Suppressor macrophage treated with lipopolysaccharide for 1 hour (primary cell): ENCODE measurements at places on chromosomes 12 and 14.

DNA sequence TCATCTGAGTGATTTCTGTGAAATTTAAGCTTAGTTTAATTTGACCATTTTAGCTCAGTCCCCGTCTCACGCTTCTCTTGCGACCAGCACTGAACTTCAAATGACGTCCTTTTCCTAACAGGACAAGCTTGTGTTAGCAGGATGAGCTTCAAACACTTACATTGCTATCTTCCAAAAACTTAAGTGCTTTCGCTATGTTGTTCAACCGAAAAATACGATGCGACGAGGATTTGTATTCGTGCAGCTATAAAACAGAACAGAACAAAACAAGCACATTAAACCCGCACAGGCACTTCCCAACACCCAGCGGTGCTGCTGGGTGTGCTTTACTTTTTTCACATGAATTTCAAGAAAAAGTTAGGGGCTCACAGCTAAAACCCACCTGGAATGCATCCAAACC is 64.2 kb upstream of the DICER1 start:
- no peak for DNase-seq

DNA sequence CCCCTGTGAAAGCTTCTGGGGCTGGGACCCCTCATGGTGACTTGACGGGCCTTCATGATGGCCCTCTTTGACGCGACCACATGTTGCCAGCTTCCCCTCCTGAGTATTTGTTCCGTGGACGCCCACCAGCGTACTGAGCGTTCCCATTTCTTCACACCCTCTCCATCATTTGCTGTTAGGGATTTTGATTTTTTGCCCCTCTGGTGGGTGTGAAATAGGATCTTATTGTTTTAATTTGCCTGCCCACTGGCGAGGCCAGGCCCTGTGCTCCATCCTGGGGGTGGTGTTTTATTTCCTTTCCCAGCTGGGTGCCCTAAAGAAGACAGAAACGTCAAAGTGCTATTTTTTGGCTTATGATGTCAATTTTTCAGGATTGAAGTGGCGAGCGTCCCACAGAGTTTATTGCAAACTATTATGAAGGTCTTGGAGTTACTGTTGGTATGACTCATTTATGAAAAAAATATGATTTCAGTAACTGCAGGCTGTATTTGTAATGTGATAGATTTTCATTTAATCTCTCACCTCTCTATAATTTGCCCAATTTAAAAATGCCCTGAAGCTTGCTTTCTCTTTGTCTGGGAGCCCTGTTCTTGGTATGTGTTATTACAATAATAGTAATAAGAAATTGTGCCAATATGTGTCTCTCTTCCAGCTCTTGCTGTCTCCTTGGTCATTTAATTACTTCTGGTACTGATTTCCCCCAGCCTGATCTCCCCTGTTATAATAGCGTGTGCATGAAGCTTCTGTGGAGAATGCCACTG is 99.6 kb downstream of the SLC25A47 start:
- no peak for DNase-seq

DNA sequence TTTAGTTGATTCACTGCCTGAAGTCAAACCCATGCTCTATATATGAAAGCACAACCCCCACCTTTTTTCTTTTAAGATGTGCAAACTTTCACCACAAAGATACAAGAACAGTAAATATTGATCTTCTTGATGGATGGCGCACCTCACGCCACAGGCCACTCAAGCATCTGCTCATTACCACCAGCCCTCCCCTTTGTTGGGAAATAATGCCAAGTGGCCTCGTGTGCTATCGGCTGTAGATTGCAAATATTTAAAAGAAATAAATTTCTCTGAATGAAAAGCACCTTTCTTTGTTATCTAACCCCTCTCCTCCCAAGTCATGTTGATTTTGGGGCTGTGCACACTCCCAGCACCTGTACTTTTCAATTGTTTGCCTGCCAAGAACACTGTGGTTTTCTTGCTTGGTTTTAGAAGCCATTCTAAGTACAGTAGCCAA is 122.7 kb downstream of the C12orf42 start:
- DNase-seq = no peak

DNA sequence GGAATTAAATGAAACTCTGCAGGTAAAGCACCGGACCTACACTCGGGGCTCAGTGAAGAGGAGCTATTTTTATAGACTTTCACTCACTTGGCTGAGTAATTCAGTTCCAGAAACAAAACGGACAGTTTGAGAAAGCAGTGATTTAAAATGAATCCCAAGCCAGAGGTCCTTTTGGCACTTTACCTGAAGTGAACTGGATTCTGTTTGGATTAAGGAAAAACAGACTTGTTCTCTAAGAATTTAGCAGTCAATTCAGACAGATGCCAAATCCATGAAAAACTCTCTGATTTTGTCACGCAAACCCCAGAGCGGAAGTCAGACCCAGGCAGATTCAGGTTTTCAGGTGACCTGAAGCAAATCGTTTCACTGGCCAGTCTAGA is 4.9 kb upstream of the VASH1 start:
- no peak for DNase-seq

GRCh38 chr12:120041386-120042231 is 52.6 kb downstream of the BICDL1 start:
- DNase-seq = no peak

DNA sequence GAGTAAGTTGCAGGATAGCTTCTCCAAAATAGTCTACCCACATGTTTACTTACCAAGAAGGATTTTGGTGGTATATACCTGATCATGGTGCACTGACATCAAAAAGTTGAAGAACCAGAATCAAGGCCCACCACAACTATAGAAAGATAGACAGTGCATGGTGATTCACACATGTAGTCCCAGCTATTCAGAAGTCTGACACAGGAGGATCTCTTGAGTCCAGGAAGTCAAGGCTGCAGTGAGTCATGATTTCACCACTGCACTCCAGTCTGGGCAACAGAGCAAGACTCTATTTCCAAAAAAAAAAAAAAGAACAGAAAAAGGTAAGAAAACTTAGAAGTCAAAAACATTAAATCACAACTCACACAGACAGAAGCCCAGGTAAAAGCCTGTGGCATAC is 422.2 kb upstream of the FOXG1 start:
- no peak for DNase-seq

- no peak for DNase-seq
Observed at GRCh38 chr14:94498215-94498614, 11.1 kb downstream of the SERPINA12 start.

DNA sequence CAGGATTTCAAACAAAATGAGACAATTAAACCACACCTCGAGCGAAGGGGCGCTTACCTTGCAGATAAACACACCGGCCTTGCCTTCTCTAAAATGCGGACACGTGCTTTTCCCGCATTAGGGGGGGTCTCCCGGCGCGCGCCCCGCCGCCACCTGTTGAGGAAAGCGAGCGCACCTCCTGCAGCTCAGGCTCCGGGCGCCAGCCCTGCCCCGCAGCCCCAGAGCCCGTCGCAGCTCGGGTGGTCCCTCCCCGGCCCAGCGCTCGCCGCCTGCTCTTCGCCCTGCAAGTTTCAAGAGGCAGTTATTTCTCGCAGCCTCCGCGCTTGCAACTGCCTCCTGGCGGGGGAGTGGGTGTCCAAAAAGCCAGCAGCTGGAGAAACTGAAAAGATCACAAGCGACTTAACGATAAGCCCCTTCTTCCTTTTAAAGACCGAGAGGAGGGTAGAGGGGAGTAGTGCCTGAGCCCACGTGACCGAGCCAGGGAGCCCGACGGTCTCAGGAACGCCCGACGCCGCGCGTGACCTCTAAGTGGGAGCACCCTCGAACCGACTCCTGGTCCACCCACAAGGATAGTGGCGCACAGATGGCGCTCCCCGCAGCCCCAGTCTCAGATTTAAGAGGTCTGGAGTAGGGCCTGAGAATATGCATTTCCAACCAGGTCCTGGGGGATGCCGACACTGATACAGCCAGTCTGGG is at the start of gene ESR2:
ESR2 (minus strand) TSS at position 396 of the 696 bp plus-strand sequence. CDS start 11,386 bp downstream, outside the sequence.
- peak; percentile 11 for DNase-seq

DNA sequence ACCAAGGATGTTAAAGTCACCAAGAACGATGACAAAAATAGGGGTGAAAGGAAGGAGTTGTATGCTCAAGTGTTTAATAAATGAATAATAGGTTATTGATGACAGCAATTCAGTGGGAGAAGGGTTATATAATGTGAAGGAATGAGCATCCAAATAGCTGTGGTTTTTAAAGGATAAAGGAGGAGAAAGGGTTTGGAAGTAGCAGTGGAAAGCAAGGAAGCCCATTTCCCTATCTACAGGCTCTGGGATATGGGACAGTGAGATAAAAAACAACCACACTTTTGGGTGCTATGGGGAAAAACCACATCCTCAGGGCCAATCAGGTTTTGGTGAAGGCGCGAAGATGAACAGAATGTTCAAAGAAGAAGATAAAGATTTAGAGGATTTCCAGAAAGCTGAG is 258.6 kb downstream of the ZFP36L1 start:
- no peak for DNase-seq

DNA sequence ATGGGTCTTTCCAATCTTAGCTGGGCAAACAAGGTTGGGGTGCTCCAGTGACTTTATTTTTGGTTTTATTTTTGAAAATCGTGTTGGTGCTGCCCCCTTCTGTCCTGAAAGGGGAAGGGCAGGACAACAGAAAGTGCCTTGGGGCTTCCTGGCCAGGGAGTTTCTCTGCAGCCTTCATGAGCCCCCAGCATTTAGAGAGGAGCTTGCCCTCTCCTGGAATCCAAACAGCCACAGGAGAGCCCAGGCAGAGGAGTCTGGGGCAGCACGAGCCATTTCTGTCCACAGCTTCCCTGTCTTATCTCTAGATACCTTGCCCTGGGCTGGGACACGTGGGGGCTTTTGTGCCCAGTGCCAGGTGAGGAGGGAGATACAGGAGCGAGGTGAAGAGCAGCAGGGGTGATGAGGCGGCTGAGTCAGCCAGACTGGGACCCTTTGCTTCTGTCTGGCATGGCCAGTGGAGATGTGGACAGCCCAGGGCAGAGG is 4.4 kb upstream of the C1RL start:
- DNase-seq = peak; percentile 69
